ENCODE measurements at places on chromosomes 12 and 14.
A peak's percentile ranks its signal among the peaks of the same experiment; 100 is the strongest.

GRCh38 chr12:71662849-71663560 is 643 bp downstream of the ZFC3H1 start:
- DNase-seq, result peak; percentile 46

DNA sequence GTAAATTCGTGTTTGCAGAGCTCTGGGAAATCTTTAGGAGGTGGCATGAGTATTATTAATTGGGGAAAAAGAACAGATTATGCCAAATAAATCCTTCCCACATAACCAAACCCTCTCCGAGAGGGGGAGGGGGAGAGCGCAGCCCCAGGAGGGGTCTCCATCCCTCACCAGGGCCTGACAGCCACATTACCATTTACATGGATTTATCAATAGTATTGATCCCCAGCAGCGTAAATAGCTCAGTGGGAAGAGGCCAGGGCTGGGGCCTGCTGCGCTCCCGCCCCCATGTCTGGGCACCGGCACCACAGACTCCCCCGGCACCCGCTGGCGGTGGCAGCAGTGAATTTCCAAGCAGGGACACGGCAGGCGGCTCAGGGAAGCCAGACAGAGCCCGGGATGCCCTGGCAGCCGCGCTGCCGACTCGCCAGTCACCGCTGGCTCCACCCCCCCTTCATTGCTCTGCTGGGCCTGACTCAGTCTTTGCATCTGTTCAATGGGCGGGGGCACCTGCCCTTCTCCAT is 2.4 kb downstream of the NCOR2 start:
- DNase-seq, result no peak

GRCh38 chr12:76249501-76249900 is 98.7 kb downstream of the BBS10 start:
- DNase-seq, result no peak

DNA sequence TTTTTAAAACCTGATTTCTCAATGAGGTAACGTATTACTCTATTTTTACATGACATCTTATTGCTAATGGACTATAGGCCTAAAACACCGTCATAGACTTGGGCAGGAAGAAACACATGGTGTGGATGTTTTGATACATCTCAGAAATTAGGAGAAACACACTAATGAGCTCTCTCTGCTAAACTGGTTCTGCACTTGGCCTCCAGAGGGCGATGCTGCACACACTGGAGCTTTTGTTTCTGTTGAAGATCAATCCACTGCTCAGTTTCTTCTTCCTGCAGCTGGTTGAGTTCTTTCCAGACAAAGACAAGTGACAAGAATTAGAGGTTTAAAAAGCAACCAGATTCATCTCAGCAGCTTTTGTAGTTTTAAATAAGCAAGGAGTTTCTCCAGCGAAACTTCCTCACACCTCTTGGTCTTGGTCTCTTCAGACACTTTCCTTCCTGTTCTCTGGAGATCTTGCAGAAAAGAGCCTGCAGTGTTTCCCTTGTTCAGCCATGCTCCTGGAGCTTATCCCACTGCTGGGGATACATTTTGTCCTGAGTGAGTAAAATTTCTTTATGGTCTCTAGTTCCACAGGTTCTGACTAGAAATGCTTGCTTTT is 178.5 kb upstream of the OR4E1 start:
- peak; percentile 26 for DNase-seq

DNA sequence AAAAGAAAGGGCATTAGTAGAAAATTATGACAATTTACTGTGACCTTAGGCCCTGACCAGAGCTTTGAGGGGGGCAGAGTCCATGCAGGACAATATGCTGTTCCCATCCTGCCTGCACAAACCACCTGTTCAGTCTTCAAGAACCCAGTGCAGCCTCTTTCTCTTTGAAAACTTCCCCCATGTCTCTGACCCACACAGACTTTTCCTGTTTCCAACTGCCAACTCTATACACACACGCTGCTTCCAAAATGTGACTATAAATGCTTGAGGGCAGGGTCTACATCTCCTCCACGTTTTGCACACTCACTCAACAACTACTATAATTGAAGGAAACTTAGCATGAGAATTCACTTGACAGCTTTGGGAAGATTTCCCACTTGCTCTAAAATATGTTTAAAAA is 36.6 kb upstream of the SYCP3 start:
- no peak for DNase-seq

DNA sequence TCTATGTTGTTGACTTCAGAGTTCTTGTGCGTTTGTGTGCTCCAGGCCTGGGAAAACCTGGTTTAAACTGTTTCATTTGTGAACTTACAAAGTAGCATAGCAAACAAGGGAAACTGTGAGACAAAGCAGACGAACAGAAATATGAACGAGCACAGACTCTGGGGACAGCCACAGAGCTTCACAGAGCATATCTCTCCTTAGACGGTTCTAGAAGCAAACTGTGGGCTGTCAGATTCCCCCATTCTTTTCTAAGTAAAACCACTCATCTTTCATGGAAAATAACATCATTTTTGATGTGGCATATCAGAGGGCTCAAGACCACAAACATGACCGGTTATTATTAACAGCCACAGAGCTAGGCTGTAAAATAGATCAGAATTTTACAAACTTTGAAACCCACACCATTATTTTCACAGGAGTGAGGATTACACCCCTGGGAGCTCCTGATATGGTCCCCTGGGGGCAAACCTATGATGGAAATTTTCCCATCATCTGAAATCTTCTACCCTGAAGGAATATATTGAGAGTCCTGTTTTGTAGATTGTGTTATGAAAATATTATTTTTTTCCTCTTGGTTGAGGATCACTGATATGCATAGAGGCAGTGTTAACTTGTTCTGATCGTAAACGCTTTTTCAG is 102.0 kb downstream of the ADGRD1 start:
- no peak for DNase-seq

DNA sequence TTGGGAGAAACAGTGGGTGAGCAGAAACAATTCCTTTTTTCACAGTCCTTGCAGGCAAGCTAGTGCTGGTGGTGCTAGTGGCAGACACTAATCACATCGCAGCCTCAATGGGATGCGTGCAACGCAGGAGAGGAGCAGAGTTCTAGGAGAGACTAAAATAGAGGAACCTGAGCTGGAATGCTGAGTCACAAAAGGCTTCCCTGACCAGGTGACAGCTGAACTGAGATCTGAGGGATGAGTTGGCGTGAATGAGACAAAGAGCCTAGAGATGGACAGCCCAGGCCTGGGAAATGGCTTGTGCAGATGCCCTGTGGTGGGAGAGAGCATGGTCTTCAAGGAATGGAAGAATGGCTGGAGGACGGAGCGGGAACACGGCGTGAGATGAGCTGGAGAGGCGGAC is 25.8 kb downstream of the ACADS start:
- no peak for DNase-seq

DNA sequence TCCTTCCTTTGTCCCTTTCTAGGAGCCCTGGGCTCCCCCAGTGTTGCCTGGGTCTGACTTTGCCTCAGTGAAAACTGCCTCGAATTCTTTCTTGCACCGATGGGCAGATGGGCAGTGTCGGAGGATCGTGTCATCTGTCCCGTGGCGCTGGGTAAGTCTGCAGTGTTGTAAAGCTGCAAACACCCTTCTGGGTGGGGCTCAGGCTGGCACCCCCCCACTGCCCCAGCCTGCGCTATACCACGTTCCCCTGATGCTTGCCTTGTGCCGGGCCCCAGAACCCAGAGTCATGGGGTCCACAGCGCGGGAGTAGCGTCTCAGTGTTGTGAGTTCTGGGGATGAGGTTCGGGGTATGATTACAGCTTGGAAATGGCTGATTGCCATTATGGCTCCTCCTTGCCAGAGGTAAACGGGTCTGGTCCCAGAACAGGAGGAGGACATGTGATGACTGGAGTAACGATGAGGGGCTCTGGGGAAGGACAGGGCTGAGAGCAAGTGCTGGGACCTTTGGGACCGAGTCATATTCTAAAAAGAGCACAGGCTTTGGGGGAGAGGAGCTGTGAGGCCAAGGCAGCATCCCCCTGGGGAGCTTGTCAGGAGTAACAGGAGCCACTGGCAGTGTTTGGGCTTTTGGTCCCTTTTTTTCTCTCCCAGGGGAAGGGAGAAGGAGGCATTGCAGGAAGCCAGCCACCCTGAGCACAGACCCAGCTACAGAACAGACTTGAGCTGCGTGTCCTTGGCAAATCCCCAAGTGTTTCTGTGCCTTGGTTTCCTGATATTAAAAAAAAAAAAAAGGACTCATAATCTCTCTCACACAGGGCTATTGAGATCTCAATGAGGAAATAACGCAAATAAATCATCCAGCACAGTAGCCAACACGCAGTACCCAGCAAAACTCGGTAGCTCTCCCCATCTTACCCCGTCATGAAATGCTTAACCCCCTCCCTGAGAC is 4.3 kb downstream of the RTL1 start:
- no peak for DNase-seq

DNA sequence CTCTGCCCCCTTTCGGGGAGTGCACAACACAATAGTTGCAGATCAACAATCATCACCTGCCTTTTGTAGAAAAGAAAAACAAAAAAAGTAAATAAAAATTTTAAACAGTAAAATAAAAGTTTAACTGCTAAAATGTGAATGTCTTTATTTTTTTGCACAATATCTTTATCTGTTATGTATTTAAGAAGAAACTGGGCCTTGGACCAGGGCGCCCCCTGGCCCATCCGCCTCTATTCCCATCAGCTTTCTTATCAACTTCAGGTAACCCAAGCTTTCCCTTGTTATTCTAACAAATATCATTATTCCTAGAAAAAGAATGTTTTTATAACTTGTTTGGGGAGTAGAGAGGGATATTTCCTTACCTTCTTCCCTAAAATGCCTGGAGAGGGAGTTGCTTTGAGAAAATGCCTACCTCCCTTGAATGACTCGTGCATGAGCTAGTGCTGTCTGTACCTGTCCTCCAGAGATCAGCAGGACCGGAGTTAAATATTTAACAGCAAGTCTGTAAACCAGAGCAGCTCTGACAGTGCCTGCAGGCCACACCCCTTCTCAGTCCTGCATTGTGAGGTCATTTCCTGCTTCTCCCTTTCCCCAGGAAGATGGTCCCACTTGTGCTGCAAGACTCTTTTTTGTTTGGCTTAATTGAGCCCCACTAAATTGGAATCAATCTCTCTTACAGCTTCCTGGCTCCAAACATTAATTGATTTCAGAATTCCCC is 192.8 kb upstream of the RGS6 start:
- DNase-seq, result no peak

- no peak for DNase-seq
These were observed 4.3 kb upstream of the APPL2 start for GRCh38 chr12:105240228-105240627.

- no peak for DNase-seq
These were observed 1656.3 kb upstream of the FLRT2 start for GRCh38 chr14:83873669-83874068.

- no peak for DNase-seq
These were observed 62.3 kb upstream of the NUDT4 start for GRCh38 chr12:93315385-93315906.

DNA sequence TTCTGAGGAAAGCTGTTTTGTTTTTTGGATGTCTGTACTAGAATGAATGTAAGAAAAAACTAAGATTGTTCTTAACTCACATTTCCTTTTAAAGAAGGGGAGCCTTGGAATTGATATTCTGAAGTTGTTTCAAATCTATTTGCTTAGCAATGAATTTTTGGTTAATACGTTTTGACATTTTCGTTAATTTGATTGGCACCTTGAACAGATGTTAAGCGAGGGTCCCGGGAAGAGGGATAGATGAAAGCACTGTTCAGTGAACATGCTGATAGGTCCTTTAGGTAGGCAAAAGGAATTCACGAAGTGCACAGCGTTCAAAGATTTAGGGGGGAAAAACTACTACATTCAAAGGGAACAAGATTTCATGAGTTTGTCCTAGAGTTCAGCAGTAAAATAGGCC is 1.7 kb downstream of the SLC39A9 start:
- DNase-seq, result no peak

DNA sequence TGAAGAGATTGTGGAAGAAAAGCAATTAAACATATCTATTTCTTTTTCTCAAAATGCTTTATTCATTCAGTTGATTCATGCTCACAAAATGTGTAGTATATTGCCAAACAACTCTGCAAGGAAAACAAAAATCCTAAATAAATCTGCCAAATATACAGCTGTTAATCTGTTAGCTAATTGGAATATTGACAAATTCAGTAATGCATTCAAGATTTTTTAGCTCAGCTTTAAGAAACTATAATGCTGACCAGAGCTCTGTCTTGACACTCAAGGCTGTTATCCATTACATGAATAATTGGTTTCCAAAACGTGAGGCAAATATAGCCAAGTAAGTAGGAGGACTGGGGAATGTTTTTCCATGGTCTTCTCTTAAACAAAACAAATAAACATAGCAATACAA is 146.8 kb downstream of the TMTC2 start:
- DNase-seq, result no peak

DNA sequence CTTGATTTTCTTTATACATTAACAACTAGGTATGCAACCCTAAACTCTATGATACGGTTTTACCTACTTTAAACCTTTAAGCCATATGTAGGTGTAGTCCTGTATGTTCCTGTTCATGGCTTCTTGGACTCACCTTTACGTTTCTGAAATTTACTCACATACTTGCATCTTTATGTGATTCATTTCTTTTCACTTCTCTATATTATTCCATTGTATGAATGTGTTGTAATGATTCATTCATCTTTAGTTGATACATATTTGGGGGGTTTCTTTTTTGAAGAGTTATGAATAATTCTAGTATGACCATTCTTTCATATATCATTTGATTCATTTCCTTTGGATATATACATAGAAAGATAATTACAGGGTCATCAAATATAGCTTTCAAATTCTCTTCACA is 2.4 kb upstream of the TAS2R50 start:
- DNase-seq, result no peak

GRCh38 chr12:40650038-40650704 is 42.1 kb upstream of the CNTN1 start:
- no peak for DNase-seq

GRCh38 chr14:50225067-50225973 is 6.1 kb downstream of the SOS2 start:
- DNase-seq, result no peak

GRCh38 chr12:57215668-57216013 is 953 bp upstream of the NXPH4 start:
- peak; percentile 68 for DNase-seq

GRCh38 chr12:57134949-57135348 is 6.7 kb downstream of the LRP1 start:
- no peak for DNase-seq

DNA sequence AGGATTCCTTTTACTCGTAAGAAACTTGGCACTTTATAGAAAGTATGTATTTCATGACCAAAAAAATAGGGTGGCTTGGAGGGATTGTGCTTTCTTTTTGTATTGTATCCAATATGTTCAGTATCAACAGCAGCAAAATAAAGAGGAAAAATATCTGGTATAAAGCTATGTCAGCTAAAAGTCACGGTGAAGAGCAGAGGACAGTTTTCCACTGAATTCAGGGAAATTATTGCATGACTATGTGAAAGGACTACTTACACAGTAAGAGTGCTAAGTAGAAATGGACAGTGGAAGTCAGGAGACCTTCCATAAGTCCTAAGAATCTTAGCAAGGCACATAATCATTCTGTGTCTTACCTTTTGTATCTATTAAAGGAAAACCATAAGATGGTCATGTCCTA is 19.3 kb downstream of the TSHR start:
- no peak for DNase-seq
